ENCODE measurements at places on chromosomes 5 and 9.
A peak's percentile ranks its signal among the peaks of the same experiment; 100 is the strongest.

DNA sequence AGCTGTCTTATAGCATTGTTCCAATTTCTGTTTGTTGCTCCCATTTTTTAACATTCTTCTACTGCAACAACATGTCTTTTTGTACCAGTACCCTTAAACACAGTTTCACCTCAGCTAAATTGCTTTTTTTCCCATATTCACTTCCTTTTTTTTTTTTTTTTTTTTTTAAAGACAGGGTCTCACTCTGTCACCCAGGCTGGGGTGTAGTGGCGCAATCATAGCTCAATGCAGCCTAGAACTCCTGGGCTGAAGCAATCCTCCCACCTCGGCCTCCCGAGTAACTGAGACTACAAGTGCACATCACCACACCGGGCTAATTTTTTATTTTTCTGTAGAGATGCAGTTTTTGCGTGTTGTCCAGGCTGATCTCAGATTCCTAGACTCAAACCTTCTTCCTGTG is 161.3 kb downstream of the NIPBL start:
- no peak for DNase-seq

GRCh38 chr9:7844242-7844641 is 44.7 kb upstream of the DMAC1 start:
- peak; percentile 54 for DNase-seq

- no peak for DNase-seq
Measured at GRCh38 chr9:81669041-81669651, 20.2 kb downstream of the TLE1 start.

GRCh38 chr5:32908641-32909040 is 197.5 kb downstream of the NPR3 start:
- DNase-seq: no peak

- no peak for DNase-seq
Measured at GRCh38 chr5:176921714-176922113, 22.6 kb upstream of the HK3 start.

GRCh38 chr5:586751-587285 is 25.3 kb upstream of the CEP72 start:
- no peak for DNase-seq

DNA sequence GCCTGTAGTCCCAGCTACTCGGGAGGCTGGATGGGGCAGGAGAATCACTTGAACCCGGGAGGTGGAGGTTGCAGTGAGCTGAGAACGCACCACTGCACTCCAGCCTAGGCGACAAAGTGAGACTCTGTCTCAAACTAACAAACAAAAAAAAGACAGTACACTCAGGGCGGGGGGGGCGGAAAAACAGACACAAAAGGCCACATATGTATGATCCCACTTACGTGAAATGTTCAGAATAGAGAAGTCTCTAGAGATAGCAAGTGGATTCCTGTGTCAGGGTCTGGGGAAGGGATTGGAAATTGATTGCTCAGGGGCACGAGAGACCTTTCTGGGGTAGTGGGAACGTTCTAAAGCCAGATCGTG is 9.0 kb upstream of the LCN1 start:
- no peak for DNase-seq

GRCh38 chr5:102700916-102701315 is 54.2 kb upstream of the PAM start:
- DNase-seq: no peak

DNA sequence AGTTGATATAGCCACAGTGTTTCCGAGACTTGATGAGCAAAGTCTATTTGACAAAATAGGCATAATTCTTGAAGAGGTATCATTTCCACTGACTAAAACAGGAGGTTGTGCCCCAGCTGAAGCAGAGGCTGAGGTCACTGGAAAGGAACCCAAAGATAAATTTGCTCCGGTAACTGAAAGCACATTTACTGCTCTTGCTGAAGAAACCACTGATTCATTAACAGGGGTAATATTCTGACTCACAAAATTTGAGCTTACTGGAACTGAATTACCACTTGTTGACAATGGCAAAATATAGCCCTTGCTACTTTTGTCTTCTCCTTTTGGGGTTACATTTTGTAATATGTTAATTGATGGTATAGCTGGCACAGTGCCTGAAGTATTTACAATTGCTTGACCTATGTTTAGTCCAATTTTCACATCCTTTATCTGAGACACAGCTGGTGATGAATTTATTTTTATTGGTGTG is 30.2 kb downstream of the MLANA start:
- peak; percentile 9 for DNase-seq

DNA sequence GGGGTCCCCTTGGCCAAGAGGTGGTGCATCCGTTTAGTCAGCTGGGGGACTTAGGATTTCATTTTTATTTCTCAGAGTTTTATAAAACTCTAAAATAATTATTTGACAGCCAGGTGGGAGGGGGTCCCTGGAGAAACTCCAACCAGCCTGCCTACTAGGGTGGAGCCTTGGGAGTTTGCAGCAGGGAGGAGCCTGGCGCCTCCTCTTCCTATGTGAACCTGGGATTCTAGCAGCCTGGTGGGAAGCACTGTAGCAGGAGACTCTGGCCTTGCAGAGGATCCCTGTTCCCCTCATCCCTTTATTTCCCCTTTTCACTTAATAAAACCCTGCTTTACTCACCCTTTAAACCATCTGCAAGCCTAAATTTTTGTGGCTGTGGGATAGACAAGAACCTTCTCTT is 50.8 kb downstream of the FXN start:
- no peak for DNase-seq

DNA sequence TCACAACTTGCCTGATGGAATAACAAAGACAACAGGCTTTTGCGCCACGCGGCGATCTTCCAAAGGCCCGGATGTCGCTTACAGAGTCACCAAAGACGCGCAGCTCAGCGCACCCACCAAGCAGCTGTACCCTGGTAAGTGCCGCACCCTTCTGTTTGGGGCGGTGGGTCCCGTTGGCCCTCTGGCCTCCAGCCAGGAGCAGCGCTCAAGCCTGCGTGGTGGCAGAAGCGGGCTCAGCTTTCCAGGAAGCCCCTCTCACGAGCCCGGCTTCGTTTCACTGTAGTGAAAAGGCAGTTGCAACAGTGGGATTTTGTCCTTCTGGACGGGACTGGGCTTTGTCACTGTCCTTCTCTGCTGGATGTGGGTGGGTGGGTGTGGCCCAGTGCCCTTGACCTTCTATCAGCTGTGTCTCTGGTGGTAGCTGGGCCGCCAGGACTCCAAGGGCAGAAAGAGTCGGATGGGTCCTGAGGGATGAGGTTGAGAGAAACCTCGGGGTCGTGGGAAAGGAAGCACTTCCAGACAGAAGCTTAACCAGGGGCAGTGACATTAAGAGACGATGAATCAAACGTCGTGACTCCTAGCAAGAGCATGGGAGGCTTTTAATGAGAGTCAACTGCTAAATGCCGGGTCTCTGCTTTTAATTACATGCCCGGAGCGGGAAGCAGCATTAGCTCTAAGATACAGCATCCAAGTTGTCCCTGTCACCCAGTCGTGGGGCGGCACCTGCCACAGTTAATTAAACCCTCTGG is 49.5 kb downstream of the COL5A1 start:
- no peak for DNase-seq

DNA sequence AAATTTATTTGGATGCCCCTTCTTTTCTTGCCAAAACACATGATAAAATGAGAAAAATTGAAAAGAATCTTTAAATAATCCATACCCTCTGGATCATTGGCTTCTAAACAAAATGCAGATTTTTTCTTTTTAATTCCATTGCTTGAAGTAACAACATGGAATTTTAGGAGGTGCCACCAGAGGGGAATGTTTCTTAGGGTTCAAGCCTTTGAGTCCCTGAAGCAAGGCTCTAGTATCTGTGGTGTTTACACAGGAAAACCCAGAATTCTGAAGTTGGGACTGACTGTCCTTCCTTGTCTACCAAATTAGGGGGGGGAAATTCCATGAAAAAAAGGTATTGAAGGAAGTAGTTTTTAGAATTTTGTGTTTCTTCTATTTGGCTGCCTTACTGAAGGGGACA is 69.4 kb downstream of the LMNB1 start:
- DNase-seq: no peak

GRCh38 chr5:138643040-138643791 is 68.0 kb upstream of the HSPA9 start:
- DNase-seq: no peak

GRCh38 chr5:149633476-149634350 is 52.4 kb downstream of the ARHGEF37 start:
- DNase-seq: no peak

GRCh38 chr9:11144746-11145145 is 531.9 kb upstream of the PTPRD start:
- DNase-seq: no peak

DNA sequence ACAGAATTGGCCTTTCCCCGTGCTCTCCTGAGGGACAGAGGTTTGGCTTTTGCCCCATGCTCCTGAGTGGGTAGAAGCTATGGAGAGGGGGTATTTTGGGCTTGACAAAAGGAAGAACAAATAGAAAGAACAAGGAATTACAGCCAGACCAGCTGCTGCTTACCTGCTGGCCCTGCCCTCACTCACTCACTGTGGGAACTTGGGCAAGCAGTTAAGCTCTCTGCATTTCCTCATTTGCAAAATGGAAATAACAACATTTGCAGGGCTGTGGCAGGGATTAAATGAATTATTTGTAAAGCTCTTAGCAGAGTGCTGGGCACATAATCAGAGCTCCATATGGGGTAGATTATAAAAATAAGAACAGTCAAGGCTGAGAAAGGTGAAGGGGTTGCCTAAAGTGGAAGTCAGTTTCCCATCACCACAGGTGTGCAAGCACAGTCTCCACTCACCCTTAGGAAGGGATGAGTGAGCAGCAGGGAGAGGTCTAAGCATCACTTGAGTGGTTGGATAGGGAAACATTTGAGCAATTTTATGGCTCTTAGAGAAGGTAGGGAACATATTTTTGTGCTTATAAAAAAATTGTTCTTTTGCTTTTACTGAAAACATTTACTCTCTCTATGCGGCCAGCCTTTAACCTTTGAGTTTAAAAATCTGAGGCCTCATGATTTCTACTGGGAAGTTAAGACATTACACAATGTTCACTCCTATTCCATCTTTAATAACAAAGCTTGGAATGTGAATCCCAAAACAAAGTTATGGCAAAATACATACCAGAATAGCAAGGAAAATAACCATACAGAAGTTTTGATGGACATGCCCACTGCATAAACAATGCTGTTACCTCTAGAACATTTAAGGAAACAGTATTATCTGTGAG is 42.8 kb upstream of the LHFPL2 start:
- DNase-seq: no peak

DNA sequence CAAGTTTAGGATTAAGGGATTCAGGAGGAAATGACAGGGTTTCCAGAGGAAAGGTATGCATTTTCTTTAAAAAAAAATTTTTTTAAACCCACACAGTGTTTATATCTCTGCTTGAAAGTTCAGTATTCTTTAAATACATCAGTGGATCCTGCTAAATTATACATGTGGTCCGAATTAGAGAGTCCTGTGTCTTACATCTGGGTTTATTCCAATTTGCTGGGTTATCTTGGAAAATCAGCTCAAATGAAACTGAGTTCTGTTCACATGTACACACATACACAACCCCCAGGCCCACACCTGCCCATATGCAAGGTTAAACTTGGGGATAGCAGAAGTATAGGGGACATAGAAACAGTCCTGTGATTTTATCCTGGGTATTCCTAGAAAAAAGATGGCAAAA is 493.7 kb downstream of the ZNF608 start:
- DNase-seq: no peak

- no peak for DNase-seq
Measured at GRCh38 chr5:125506124-125506523, 759.7 kb upstream of the ZNF608 start.

DNA sequence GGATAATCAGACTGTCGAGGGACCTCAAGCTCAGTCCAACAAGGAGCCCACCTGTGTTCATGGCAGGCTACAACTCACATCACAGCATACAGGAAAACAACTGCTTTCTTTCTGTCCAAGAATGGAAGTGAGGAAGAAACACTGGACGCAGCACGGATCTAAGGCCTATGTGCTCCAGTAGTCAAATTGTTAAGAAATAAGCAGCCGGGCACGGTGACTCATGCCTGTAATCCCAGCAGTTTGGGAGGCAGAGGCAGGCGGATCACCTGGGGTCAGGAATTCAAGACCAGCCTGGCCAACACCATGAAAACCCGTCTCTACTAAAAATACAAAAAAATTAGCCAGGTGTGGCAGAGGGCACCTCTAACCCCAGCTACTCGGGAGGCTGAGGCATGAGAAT is 427.8 kb downstream of the BNC2 start:
- no peak for DNase-seq

DNA sequence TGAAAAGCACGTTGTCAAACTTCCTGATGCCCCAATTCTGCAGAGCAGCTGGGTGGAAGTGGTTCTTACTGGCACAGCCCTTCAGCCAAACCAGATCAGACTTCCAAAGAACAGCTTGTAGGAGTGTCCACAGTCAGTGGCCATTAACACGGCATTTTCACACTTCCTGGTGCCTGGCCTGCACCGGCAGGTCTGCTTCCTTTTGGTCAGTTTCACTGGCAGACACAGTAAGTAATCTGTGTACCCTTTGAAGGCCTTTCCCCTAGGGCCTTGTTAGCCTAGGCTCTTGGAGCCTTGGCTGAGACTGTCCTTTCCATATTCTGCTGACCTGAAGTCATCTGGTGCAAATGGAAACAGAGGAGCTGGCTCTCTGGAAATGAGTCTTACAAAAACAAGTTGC is 297.5 kb upstream of the TNC start:
- DNase-seq: no peak

- DNase-seq: no peak
Measured at GRCh38 chr5:96734871-96735325, 72.7 kb downstream of the CAST start.

GRCh38 chr5:37435261-37435660 is 56.1 kb downstream of the WDR70 start:
- DNase-seq: no peak

DNA sequence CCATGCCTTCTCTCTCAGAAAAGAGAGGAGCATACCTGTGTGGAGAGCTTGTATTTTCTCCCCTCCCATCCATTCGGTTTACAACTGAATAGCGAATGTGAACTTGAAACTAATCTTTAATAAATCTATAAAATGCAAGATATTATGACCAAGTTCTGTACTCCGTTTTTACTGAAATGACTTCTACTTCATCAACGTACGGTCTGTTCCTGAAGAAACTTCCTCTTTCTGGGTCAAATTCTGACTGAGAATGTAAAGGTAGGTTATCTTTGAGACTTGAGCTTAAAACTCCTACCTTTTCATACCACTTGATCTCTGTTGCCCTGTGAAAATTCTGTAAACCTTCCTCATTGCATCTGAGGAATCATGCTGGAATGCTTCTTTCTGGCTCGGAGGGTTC is 4.2 kb upstream of the CTNNAL1 start:
- DNase-seq: no peak

GRCh38 chr9:113985968-113986585 is 92.0 kb downstream of the AMBP start:
- DNase-seq: no peak

DNA sequence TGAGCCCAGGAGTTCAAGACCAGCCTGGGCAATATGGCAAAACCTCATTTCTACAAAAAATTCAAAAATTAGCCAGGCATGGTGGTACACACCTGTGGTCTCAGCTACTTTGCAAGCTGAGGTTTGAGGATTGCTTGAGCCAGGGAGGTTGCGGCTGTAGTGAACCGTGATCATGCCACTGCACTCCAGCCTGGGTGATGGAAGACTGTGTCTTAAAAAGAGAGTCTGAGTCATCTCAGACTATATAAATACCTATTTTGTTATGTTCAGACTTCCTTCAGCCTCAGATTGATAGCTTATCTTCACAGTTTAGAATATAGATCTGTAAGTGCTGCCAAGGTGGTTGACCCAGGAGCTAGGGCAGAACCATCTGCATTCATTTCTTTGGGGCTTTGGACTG is 1.6 kb upstream of the PAIP2 start:
- DNase-seq: peak; percentile 38

- no peak for DNase-seq
Measured at GRCh38 chr9:113387560-113388230, 10.9 kb upstream of the HDHD3 start.

All from NAMALWA (cell line).